AML-193 (cell line): ENCODE measurements at places on chromosomes 4 and X.

GRCh38 chrX:45715748-45716147 lies 515.1 kb upstream of the DIPK2B start:
- no peak for DNase-seq

DNA sequence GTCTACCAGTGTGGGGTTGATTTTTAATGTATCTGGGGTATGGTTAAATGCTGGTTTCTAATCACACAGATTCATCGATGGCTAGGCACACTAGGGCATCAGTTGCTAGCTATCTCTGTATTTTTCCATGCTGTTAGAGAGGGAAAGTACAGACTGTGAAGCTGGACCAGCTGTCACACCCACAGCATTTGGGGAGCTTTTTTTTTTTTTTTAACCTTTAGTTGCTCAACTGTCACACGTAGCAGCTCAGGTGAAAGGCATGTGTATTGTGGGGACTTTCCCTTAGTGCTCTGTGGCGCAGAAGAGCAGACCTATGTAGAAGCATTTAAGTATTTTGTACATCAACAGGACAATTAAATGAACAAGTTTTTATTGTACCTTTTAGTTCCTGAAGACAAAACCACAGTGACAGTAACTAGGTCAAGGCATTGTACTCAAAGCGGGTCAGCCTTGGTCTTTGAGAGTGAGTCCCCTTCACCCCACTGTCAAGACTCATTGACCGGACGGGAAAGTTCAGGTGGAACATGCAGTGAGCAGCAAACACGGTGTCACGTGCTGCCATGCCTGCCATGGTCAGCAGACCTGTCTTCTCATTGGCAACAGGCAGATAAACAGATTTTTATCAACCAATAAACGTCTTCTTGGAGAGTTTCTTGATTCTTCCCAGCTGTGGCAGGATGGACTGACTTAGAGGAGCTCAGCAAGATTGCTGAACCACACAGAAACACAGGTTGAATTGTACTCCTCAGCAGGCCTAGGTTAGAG lies 65.3 kb downstream of the CASP3 start:
- DNase-seq = no peak

GRCh38 chr4:1459722-1460511 lies 53.7 kb upstream of the NKX1-1 start:
- no peak for DNase-seq

- no peak for DNase-seq
These were observed 781.4 kb upstream of the INTU start for GRCh38 chr4:126851391-126851790.

GRCh38 chrX:38895775-38896174 lies 94.5 kb downstream of the MID1IP1 start:
- DNase-seq = no peak

DNA sequence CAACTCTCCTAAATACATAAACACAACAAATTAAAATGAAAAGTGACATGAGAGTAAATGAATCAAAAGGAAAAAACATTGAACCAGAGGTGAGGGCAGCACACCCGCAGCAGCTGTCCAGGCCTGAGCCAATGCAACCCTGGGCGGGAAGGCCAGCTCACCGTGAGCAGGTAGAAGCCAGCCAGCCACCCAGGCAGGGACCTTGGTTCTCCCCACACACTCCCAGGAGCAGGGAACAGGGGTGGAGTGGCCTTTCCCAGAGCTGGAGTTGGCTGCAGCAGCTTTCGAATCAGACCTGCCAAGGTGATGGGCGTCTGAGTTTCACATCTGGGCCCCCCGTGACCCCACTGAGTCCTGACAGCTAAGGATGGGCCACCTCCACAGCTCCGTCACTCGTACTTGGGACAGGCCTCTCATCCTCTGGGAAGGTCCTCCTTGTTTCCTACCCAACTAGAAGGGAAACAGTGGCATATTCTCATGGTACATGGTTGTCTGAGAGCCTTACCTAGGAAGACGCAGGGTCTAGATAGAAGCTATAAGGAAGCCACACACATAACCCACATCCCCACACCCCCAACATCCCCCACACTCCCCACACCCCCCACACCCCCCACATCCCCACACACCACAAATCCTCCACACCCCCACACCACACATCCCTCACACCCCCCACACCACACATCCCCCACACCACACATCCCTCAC lies 172.2 kb downstream of the DCLK2 start:
- DNase-seq = no peak

GRCh38 chr4:88646528-88647280 lies 50.9 kb downstream of the NAP1L5 start:
- no peak for DNase-seq

DNA sequence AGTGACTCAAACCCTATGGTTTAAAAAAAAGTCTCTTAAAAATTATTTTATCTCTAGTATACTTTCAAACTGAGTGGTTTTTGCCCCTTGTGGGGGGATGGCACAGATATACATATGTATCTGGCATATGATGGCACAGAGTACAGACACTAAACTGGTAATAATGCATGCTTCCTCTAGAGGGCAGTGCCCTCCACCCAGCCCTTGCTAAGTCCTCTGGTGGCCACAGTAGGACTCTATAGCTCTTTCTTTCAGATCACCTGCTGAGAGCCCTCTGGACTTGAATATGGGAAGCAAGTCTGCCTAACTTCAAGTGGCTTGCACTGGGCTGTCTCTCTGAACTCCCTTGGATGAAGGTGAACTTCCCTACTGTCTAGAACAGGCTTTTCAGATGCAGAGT lies 66.3 kb downstream of the TSPAN7 start:
- DNase-seq = peak; percentile 40

- no peak for DNase-seq
These were observed 45.2 kb downstream of the FHDC1 start for GRCh38 chr4:152981278-152981677.

DNA sequence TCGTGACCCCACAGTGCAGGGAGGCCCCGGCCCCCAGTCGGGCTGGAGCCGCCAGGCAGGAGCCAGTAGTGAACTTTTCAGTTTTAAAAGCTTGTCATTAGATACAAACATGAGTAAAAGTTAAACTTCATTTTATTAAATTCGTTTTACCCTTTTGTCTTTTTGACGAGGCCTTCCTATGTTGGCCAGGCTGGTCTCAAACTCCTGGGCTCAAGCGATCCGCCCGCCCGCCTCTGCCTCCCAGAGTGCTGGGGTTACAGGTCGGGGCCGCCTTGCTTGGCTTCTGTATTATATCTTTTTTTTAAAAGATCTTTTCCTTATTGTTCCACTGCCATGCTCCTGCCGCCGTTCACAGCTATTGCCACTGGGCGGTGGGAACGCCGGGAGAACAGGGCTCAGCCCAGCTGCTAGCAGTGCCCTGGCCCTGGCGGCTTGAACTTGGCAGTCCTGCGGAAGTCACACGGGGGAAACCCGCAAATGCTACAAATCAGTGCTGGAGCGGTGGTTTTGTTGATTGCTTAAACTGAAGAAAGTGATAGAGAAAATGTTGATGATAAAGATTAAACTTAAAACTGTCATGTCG lies 968 bp upstream of the NELFA start:
- DNase-seq = peak; percentile 31
